Activated B cell treated with CpG ODN at 0.5 μM for 24 hours (primary cell): ENCODE measurements at places on chromosomes 1 and 21. TPM values are rescaled to one million over a fixed set of nuclear protein-coding genes. Genes with fewer than 3 reads are reported as not detected.

Gene TMPRSS2
- not detected in 2 replicates for total RNA-seq

Gene LIN28A
- not detected in 2 replicates for total RNA-seq

Gene IGSF9
- not detected in 2 replicates for total RNA-seq

Gene S100A12
- 0.61 TPM in 1 of 2 replicates, not detected in the other for total RNA-seq

Gene SPRR4
- total RNA-seq: not detected in 2 replicates

Gene TAS1R1
- not detected in 2 replicates for total RNA-seq

Gene NIT1
- 40.5 and 43.9 TPM in 2 replicates for total RNA-seq

Gene PRELP
- total RNA-seq: not detected in 2 replicates
